ENCODE measurements at places on chromosomes 1 and 21. TPM values are rescaled to one million over a fixed set of nuclear protein-coding genes. Genes with fewer than 3 reads are reported as not detected.

DNA sequence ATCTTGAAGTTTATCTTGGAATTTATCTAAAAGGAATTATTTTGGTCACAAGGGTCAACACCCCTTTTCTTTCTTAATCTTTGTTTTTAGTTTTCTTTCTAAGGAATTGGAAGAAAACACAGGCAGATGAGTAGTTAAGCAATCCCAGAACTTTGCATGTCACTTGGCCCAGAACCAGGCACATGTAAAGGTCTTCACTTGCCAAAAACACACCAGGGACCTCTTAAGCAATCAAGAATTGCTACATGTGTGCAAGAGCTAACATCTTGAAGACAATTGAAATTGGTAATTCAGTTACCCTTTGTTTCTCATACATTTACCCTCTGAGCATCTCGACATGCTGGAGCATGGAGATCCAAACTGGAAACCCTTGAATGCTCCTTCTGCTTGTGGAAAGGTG lies 114.2 kb downstream of the ZC3H11B start:
- DNase-seq, result no peak

The F13B gene
- not detected for total RNA-seq

DNA sequence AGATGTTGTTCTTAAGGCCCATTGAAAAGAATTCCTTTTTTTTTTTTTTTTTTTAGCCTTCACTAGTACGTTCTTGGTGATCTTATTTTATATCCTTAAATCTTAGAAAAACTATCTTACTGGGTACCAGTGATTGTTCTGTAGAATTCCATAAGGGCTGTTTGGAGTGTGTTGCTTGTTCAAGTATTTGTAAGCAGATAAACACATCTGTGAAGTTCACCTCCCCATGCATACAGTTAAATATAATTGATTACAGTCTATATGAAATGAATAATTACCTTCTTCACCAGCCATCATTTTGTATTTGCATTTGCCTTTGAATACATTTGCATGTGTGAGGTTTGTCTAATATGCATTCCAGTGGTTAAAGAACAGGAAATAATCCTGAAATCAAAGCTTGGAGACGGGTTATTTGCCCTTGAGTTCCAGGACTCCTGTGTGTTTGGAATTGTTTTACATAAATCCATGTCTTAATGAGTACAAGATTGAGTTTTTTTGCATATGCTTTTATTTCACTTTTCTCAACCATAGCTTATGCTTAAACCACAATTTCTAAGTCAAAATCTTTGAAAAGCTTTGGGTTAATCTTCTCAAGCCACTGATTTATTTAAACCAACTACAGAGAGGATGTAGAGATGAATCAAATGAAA lies 73.1 kb downstream of the VPS13D start:
- no peak for DNase-seq

GRCh38 chr1:10283318-10283984 lies 73.1 kb downstream of the KIF1B start:
- DNase-seq, result no peak

- DNase-seq, result peak; percentile 12
These were observed 352.5 kb downstream of the NUF2 start for GRCh38 chr1:163674236-163674635.

GRCh38 chr1:4660917-4661594 lies 6.6 kb downstream of the AJAP1 start:
- DNase-seq, result no peak

DNA sequence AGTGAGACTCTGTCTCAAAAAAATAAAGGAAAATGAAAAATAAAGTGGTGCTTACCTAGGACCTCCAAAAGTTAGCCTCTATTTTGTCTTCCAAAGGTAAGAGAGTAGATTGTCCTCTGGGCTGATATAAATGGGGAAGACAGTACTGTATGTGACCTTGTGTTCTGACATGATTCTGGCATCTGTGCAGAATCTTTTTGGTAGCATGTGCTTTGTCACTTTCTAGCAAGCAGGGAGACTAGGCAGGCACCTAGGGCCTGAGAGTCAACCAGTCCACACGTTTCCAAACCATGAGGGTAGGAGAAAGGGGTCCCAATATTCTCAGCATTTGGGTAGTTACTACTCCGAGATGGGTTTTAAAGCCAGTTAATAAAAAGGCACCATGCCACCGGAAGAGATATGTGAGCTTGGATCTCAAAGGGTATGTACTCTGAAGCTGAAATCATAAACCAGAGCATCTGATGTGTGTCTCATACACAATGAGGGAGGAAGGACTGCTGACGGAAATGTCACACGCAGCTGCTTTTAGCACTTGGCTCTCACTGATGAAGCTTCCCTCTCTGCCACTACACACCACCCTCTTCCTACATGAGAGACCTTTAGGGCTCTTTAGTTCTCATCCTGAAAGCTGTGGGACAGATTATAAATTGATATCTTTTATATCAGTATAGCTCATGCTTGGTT lies 27.0 kb upstream of the SLC16A1 start:
- no peak for DNase-seq

The VASH2 gene
- total RNA-seq, result 305 TPM

- peak; percentile 66 for DNase-seq
These were observed 10.9 kb upstream of the RCAN3 start for GRCh38 chr1:24491577-24492360.

The LCE1C gene
- total RNA-seq, result not detected

DNA sequence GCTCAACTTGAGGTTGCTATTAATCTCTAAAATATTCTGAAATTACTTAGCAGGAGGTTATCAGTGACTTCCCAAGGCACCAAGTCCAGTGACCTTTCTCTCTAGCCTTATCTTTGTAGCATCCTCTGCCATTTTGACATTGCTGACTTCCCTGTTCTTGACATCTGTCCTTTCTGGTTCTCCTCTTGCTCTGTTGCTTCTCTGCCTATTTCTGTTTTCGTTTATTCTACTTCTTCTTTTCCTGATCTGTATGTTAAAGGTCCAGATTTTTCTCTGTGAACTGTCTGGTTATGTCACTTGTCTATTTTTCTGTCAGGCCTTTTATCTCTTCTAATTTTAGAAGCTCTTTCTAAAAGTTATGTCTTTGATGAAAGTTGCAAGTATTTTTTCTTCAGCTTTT lies 178.8 kb downstream of the VPS13D start:
- no peak for DNase-seq

DNA sequence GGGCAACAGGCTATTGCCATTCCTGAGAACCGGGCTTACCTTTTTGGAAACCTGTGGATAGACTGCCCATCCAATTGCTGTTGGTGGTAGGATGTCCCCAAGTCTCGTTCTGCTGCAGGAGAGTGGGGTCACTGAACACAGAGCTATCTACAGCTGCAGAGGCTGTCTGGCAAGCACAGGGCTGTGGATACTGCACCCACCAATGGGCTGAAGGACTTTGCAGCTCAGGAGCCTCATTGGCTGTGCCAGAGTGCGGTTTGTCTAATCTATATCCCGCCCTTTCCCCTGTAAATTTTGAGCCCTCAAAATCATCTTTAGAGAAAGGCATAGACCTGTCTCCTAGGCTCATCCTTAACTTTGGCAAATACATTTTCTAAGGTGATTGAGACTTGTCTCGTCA lies 15.3 kb downstream of the RNF187 start:
- DNase-seq, result no peak

The CFAP45 gene
- total RNA-seq, result not detected

The PRDX1 gene
- 1,070 TPM for total RNA-seq

Data from GM23338 (cell line).